Activated CD4-positive, alpha-beta T cell treated with anti-CD3 and anti-CD28 coated beads, Interleukin-2, amount 10 ng/mL, durations not matched to agents 24 days and 14 days (primary cell): ENCODE measurements at places on chromosomes 3 and 15. TPM values are rescaled to one million over a fixed set of nuclear protein-coding genes. Genes with fewer than 3 reads are reported as not detected.

The DVL3 gene
- 49.0 and 54.5 TPM in 2 replicates for total RNA-seq

DNA sequence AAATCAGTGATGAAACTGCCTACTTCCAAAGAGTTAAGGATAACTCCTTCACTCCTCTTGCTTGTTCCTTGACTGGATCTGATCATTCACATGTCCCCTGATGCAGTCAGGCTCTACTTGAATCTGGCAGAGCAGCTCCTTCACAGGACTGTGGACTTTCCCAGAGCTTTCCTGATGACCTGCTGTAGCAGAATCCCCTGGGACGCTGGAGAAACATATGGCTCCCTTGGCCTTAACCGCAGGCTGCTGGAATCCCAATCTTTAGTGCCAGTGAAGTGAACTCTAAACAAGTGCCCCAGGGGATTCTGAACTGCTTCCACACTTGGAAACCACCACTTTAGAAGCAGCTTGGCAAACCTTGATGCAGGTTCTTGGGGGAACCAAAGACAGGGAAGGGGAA lies 217.8 kb downstream of the CHST2 start:
- no peak for DNase-seq
- H3K4me1 ChIP-seq: no peaks in the 10 kb centered on the region
- no peak overlapping the region for H3K4me3 ChIP-seq
- H3K27ac ChIP-seq: no peak overlapping the region
- H3K36me3 ChIP-seq: no peaks in the 10 kb centered on the region

The CEP152 gene
- 32.0 and 32.2 TPM in 2 replicates for total RNA-seq

DNA sequence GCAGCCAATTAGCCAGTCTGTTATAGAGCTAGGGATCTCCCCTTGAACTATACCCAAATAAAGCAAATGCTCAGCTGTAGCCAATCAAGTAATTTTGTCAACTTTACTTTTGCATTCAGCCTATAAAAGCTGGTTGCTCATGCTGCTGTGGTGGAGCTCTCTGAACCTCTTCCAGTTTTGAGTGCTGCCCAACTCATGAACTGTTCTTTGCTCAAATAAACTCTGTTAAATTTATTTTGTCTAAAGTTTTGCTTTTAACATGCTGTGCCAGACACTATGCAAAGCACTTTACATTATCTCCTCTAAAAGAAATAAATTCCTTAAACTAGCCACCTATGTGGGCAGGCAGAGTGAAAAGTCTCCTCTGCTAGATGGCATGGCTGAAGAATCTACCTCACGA lies 51.6 kb upstream of the PXYLP1 start:
- peaks cover 13% of the 10 kb centered on the region for H3K27me3 ChIP-seq
- H3K27ac ChIP-seq: no peak overlapping the region
- no peaks in the 10 kb centered on the region for H3K36me3 ChIP-seq
- no peak for DNase-seq

The GOLGA8Q gene
- 0.77 TPM in 1 of 2 replicates, not detected in the other for total RNA-seq

DNA sequence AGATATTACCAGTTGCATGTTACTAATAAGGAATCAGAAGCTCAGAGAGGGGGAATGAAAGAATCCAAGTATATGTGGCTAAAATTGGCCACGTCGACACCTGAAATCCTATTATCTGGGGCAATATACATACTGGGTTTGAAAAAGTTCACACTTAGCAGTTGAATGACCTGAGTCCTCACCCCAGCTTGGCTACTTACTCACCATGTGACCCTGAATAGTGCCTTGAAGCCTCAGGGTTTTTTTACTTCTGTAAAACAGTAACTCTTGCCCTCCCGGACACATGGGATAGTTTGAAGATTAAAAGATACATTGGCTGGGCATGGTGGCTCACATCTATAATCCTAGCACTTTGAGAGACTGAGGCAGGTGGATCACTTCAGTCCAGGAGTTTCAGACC lies 342.2 kb upstream of the TPRG1 start:
- no peaks in the 10 kb centered on the region for H3K27me3 ChIP-seq
- no peak overlapping the region for H3K27ac ChIP-seq
- H3K4me1 ChIP-seq: peaks cover 4% of the 10 kb centered on the region
- no peak overlapping the region for H3K4me3 ChIP-seq
- DNase-seq: no peak
- no peaks in the 10 kb centered on the region for H3K36me3 ChIP-seq

The SSUH2 gene
- total RNA-seq: 0.19 TPM in 1 of 2 replicates, not detected in the other

DNA sequence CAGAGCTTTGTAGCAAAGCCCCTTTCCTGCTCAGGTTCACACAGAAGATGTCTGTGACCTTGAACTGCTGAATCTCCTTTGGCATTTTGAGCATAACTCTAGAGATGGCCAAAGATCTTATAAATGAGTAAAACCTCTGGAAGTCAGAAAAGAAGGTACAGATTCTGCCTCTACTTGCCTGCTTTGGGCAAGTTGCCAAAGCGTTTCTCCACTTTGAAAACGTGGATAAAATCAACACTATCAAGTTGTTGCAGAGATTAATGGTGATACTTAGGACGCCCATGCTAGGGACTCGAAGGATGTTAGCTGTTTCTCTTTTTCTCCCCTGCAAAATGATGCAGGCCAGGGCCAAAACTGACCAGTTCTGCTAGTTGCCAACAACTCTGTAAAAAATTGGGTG lies 68.0 kb upstream of the CMTM7 start:
- no peak overlapping the region for H3K27ac ChIP-seq
- H3K4me1 ChIP-seq: peaks cover 6% of the 10 kb centered on the region
- H3K4me3 ChIP-seq: no peak overlapping the region
- no peak for DNase-seq
- no peaks in the 10 kb centered on the region for H3K27me3 ChIP-seq
- peaks cover 1% of the 10 kb centered on the region for H3K36me3 ChIP-seq

The CLDN11 gene
- not detected in 2 replicates for total RNA-seq

The UCN2 gene
- total RNA-seq: not detected in 2 replicates

DNA sequence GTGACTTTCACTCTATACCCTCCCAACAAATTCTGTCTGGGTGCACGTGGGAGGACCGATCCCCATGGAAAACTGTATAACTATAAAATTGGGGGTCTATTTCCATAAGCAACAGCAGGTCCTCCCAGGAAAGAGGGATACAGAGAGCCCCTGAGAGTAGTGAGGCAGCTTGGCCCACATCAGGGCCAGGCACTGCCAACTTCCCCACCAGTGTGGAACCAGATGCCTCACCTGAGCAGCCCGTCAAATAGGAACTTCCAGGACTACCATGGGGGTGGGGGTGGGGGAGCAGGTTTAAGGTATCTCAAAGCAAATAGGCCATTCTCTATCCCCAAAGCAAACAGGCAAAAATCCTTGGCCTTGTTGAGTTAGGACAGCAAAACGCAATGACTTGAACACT lies 33.3 kb upstream of the DUSP7 start:
- H3K36me3 ChIP-seq: peaks cover 4% of the 10 kb centered on the region
- peaks cover 24% of the 10 kb centered on the region for H3K4me1 ChIP-seq
- H3K4me3 ChIP-seq: no peak overlapping the region
- H3K27ac ChIP-seq: no peak overlapping the region
- H3K27me3 ChIP-seq: no peaks in the 10 kb centered on the region

GRCh38 chr15:31954374-31955172 lies 75.7 kb upstream of the CHRNA7 start:
- H3K36me3 ChIP-seq: no peaks in the 10 kb centered on the region
- H3K27me3 ChIP-seq: peaks cover 4% of the 10 kb centered on the region
- H3K4me1 ChIP-seq: no peaks in the 10 kb centered on the region
- no peak overlapping the region for H3K4me3 ChIP-seq
- no peak for DNase-seq

DNA sequence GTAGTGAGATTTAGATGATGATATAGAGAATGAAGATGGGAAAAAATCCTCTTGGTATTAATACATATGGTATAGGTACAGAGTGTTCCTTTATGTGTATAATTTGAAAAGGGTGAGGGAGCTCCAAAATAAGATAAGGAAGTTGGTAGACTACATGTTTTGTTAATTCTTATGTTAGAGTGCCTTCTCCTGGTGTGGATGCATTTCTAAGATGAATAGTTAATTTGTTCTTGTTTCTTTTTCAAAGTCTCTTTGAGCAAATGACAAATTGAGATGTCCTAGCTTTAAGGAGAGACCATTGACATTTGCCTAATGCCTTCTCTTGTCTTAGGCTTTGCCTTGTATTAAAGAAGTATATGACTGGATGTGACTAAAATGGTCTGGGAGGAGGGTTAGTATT lies 34.1 kb downstream of the AKAP13 start:
- no peak for DNase-seq
- no peak overlapping the region for H3K27ac ChIP-seq
- peaks cover 47% of the 10 kb centered on the region for H3K4me1 ChIP-seq

DNA sequence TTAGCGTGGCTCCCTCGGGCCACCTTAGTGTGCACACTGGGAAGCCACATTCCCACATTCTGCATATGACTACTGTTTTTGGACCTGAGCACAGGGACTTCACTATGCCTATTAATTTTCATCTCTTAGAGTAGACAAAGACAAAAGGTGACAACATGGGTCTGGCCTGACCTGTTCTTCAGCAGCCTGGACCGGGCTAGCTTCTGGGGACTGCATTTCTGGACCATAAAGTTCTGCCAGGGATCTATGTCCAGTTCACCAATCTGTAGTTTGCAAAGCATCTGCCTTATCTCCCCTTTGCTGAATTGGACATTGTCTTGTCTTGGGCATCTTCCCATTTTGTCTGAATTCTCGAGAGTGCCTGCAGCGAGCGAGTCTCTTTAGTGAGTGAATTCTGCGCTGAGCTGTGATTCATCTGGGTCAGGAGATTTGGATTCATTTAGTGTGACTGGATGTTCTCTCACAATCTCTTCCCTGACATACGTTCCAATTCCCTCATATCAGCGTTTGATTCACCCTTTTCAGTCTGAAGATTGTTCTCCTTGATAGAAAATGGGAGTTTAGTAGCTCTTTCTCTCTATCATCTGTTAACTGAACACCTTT lies 112.2 kb upstream of the PLXNA1 start:
- no peaks in the 10 kb centered on the region for H3K27me3 ChIP-seq
- no peak overlapping the region for H3K27ac ChIP-seq
- no peak for DNase-seq
- H3K4me3 ChIP-seq: no peak overlapping the region
- H3K36me3 ChIP-seq: peaks cover under 1% of the 10 kb centered on the region

DNA sequence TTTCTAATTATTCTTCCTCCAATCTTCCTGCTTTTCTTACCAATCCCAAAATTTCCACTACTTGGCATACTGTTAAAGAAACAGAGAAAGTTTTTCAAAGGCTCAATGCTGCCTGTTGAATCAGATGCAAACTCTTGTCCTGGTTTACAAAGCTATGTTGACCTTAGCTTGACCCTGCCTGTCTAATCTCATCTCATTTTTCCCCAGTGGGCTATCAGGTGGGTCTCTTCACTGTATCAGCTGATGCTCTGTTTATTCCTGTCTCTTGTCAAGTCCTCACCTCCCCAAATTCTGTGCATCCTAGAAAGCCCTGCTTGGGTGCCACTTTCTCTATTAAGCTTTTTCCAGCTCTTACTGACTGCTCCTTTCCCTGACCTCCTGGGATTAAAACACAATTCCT lies 18.2 kb downstream of the NFKBIZ start:
- peak; percentile 41 for DNase-seq
- peaks cover 2% of the 10 kb centered on the region for H3K4me1 ChIP-seq
- no peak overlapping the region for H3K4me3 ChIP-seq
- peaks cover 2% of the 10 kb centered on the region for H3K36me3 ChIP-seq
- H3K27ac ChIP-seq: no peak overlapping the region
- H3K27me3 ChIP-seq: peaks cover 2% of the 10 kb centered on the region

The GPR87 gene
- total RNA-seq: 1.0 and 1.4 TPM in 2 replicates

DNA sequence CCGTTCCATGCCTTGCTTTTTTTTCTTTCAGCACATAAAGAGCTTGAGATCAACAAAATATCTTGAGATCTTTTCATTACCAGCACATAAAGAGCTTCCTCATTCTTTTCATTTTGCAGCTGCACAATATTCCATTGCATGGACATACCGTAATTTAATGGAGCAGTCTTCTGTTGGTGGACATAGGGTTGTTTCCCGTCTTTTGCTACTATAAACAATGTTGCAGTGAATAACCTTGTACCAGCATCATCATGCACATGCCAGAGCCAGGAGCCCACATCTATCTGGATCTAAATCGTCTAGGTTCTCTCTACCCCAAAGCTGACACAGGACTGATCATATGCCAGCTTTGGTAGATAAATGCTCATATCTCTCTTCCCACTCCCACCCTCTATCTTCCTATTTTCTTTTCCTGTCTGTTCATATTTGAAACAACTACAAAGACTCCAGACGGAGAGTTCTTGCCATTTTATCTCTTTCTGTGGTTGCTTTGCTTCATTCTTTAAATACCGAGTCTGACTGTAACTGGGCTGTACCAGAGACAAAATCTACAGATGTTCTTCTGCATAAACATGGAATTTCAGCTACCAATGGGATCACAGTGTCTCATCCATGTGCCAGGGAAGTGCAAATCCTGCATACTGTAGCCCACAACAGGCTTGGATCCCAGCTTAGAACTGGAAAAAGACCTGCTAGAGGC lies 47.1 kb upstream of the AKAP13 start:
- H3K4me3 ChIP-seq: no peak overlapping the region
- no peaks in the 10 kb centered on the region for H3K27me3 ChIP-seq
- peaks cover 6% of the 10 kb centered on the region for H3K36me3 ChIP-seq
- peak overlapping the region; percentile 29 for H3K27ac ChIP-seq
- peaks cover 39% of the 10 kb centered on the region for H3K4me1 ChIP-seq

- H3K4me1 ChIP-seq: no peaks in the 10 kb centered on the region
- H3K27ac ChIP-seq: no peak overlapping the region
- H3K27me3 ChIP-seq: no peaks in the 10 kb centered on the region
- DNase-seq: no peak
Observed at GRCh38 chr15:79756365-79756764, 140.4 kb downstream of the MTHFS start.

GRCh38 chr15:58138106-58138505 lies at the start of gene AQP9:
TSS of gene AQP9 (plus strand) at chr15:58138381. CDS start at chr15:58138566, 185 bp downstream.
- H3K27me3 ChIP-seq: peaks cover 24% of the 10 kb centered on the region
- H3K4me3 ChIP-seq: no peak within 1 kb of the TSS
- H3K36me3 ChIP-seq: no peaks in the 10 kb centered on the region
- DNase-seq: peak; percentile 40

DNA sequence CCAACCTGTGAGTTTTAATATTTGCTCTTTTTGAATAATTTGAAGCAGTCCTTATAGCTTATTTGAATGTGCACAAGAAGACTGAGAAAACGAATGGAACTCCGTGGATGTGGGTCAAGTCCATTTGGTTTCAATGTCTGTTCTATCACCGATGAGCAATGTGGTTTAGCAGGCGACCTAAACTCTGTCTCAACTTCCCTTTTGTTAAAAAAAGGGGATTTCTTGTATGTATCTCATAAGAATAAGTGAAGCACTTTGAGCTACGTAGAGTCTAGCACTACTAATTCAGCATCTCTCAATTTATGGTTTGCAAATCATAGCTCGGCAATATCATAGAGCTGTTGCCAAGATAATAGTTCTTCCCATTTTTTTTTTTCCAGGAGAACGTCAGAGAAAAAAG lies 4.6 kb upstream of the SKIL start:
- no peak for DNase-seq
- no peak overlapping the region for H3K4me3 ChIP-seq
- peaks cover 2% of the 10 kb centered on the region for H3K36me3 ChIP-seq
- no peak overlapping the region for H3K27ac ChIP-seq
- peaks cover 13% of the 10 kb centered on the region for H3K4me1 ChIP-seq

The HDAC11 gene
- 1.5 and 2.1 TPM in 2 replicates for total RNA-seq

- no peak overlapping the region for H3K27ac ChIP-seq
- H3K4me1 ChIP-seq: peaks cover 2% of the 10 kb centered on the region
- H3K27me3 ChIP-seq: no peaks in the 10 kb centered on the region
- no peak overlapping the region for H3K4me3 ChIP-seq
- no peaks in the 10 kb centered on the region for H3K36me3 ChIP-seq
Observed at GRCh38 chr3:189467451-189467850, 163.7 kb upstream of the TP63 start.

- no peaks in the 10 kb centered on the region for H3K27me3 ChIP-seq
- no peak overlapping the region for H3K27ac ChIP-seq
- peaks cover 82% of the 10 kb centered on the region for H3K36me3 ChIP-seq
- H3K4me3 ChIP-seq: no peak overlapping the region
- no peak for DNase-seq
Observed at GRCh38 chr15:25089577-25089976, 134.8 kb downstream of the SNRPN start.

- no peak overlapping the region for H3K4me3 ChIP-seq
- no peak overlapping the region for H3K27ac ChIP-seq
- no peak for DNase-seq
Observed at GRCh38 chr15:50783411-50783810, 17.9 kb upstream of the SPPL2A start.

The PAK6 gene
- total RNA-seq: 0.33 and 0.54 TPM in 2 replicates
